Stimulated activated CD8-positive, alpha-beta memory T cell treated with anti-CD3 and anti-CD28 coated beads, Interleukin-15, amount 100 ng/mL, for 24 hours (primary cell): ENCODE measurements at places on chromosomes 11 and 22.
A peak's percentile ranks its signal among the peaks of the same experiment; 100 is the strongest.

DNA sequence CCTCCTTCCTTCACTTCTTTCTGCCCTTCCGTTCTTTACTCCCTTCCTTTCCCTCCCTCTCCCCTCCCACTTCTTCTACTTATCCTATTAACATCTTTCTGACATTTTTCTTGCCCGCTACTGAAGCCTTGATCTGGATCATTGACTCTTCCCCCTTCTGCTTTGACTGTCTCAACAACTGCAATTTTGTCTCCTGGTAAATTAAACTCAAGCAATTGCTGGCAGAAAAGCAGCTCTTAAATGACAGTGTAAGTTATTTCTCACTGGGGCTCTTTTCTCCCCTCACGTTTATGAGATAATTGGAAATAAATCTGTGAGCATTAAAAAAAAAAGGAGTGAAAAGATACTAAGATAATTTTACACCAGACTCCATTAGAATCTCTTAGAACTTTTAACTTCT, 120.0 kb downstream of the SLC17A6 start:
- no peak for DNase-seq

DNA sequence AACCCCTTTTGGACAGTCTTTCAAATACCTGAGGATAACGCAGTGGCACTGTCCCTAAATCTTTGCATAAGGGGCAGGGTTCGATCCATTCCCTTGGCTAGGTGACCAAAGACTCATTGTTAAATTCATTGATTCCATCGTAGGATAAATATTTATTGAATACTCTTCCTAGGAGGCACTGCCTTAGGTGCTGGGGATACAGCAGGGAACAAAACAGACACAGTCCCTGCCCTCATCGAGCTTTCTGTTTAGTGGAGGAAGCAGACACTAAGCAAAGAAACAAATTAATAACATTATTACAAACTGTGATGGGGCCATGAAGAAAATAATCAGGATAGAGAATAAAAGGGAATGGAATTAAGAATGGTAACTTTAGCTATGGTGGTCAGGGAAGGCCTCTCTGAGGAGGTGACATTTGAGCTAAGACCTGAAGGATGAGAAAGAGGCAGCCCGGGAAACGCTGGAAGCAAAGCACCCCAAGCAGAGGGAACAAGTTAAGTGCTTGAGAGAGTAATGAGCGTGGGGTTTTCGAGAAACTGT, 689 bp downstream of the B3GAT3 start:
- DNase-seq, result no peak

GRCh38 chr22:45294030-45294429, 9.3 kb downstream of the UPK3A start:
- DNase-seq, result no peak

DNA sequence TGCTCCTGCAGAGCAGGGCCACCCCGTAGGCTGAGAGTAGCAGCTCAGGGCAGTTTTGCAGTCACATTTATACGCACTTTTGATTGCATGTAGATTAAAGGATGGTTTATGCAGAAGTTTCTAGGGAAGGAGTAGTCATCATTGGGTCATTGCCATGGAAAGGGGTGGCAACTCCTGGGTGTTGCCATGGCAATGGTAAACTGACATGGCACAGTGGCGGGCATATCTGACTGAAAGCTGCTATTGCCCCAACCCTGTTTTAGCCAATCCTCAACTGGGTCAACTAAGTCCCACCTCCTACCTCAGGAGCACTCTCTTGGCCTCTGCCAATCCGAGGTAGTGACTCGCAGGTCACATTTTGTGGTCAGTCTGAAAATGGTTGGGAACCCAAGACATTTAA, 2.4 kb upstream of the ARSA start:
- no peak for DNase-seq

GRCh38 chr22:38872172-38872830, at the start of gene CBX6:
Gene CBX6 (minus strand): TSS chr22:38872216. CDS start chr22:38872190, 26 bp downstream.
- peak; percentile 95 for DNase-seq

- DNase-seq, result no peak
These were observed 1079.7 kb downstream of the OPCML start for GRCh38 chr11:132452616-132453015.

- no peak for DNase-seq
These were observed 30.9 kb downstream of the PPM1F start for GRCh38 chr22:21921729-21922128.

DNA sequence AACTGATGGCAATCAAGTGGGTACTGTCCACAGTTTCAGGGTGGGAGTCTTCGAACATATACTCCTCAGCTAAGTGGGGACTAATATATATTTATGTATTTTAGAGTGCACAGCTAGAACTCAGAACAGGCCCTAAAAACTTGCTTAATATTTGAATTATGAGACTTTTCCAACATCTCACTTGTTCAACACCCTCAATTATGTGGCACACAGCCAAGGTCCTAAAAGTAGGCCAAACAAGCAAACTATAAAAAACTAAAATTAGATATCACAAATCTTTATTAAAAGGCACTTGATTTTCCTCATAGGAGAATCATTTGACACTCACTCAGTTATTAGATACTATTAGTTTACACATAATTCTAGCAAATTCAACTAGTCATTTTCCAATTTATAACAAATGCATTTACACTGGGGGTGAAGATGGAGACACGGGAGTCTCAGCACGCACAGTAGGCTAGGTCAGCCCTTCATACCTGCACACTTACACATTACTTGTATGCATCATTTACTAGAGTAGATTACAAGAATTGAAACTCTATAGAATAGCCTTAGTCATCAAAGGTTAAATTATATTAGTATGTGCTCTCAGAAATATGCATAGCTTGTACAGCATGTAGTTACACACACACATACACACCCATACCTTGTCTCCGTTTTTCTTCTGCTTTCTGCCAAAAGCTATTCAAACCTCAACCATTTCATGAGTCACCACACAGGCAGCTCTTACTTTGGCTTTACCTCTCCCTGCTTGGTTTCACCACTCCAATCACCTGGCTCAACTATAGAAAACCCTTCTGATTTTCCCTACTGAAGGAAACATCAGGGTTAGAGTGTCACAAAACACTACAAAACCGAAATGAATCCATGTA, 171.5 kb downstream of the SBF2 start:
- DNase-seq, result no peak

GRCh38 chr11:15289723-15290122, 175.0 kb downstream of the INSC start:
- no peak for DNase-seq

- no peak for DNase-seq
These were observed 273.4 kb downstream of the ETS1 start for GRCh38 chr11:128313931-128314330.
